ENCODE measurements at places on chromosomes 6 and 20.
A peak's percentile ranks its signal among the peaks of the same experiment; 100 is the strongest.

DNA sequence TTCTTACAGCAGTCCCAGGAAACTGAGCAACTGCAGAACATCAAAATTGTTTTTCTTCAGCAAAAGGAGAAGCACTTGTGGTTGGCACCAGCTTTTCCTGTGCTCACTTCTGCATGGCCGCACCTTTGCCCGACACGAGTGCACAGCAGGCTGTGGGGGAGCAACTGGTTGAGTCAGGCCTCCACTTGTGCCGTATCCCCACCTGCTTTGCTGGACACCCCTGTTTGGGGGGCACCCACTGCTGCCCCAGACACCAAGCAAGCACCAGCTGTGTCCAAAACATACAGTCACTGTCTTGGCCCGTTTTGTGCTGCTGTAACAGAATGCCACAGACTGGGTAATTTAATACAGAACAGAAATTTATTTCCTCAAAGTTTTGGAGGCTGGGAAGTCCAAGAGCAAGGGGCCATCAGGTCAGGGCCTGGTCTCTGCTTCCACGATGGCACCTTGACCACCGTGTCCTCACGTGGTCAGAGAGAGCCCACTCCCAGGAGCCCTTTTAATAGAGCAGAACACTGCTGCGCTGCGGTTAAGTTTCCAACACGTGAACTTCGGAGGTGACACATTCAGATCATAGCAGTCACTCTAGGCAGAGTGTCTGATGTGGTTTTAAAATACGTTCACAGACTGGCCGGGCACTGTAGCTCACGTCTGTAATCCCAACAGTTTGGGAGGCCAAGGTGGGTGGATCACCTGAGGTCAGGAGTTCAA is 8.7 kb upstream of the GMEB2 start:
- peak; percentile 74 for DNase-seq

DNA sequence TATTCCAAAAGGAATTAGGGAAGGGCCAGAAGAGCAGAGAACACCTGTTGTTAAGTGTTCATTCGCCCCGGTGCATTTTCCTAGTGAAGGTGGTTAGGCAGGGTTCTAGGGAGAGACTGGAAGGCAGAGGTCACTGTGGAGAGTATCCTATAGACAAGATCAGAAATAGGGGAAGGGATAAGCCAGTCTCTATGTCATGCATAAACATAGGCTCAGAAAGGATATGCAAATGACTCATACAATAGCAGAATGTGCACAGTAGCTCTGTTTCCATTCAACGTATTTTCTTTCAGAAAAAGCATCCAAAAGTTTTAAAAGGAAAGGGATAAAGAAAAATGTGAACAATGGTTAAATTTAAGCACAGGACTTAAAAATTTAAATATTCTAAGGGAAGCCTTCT is 47.4 kb downstream of the BMP6 start:
- DNase-seq: no peak

DNA sequence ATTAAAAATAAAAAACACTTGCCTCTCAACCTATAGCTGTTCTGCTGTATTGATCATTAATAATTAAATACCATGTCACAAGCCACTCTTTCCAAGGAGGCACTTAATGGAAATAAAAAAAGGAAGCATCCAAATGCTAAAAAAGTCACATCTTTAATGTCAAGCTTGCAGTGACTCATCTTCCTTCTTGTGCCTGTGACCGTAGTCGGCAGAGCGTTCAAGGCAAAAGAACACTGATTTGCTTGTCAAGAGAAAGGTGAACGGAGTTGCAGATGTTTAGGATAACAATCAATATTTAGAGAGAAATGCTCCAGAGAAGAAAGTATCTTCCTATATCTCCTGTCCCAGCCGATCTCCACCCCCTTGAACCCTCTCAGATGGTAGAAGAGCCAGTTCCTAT is 341.0 kb upstream of the OPRM1 start:
- no peak for DNase-seq

DNA sequence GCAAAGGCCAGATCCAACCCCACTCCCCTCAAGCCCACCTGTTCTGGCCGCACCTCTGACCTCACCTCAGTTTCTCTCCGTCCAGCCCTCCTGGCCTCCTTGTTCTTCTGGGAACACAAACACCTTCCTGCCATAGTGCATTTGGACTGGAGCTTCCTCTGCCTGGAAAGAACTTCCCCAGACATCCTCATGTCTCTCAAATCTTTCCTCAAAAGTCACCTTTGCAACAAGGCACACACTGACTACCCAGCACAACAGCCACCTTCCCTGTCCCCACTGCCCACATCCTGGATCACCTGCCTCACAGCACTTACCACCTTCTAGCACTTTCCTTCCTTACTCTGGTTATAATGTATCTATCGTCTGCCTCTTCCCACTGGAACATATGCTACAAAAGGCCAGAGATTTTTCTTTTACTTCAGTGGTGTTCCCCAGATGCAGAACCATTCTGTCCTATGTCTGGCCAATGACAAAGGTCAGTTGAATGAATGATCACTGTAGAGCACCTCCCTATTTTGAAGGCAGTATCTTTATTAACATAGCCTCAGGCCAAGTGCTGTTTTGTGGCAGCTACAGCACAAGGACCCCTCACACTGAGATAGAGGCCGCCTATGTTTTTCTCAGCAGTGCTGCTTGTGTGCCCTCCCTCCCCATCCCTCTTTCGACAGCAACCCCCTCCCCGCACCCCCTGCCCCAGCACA is 4.1 kb downstream of the HLA-B start:
- no peak for DNase-seq

GRCh38 chr6:34630040-34630439 is 66.5 kb downstream of the ILRUN start:
- DNase-seq: no peak

DNA sequence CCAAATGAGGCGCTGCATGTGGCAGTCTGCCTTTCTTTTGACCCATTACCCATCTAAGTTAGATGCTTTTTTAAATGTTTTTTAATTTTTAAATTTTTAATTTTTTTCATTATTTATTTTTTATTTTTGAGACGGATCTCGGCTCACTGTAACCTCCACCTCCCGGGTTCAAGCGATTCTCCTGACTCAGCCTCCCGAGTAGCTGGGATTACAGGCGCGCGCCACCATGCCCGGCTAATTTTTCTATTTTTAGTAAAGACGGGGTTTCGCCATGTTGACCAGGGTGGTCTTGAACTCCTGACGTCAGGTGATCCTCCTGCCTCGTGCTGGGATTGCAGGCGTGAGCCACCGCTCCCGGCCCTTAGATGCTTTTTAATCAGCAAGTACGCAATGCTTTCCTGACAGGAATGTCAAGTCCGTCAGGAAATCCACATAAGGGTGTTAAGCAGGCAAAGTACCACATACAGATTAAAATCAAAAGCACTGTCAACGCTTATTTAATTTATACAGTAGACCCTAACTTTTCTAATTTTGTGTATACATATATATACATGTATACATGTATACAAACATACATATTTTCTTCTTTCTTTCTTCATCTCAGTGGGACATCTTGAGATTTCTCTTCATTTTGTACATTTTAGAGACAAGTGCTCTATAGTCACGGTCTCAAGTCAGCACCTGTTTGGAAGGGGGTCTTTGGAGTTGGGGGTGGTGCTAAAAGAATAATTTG is 995 bp upstream of the GSTA4 start:
- DNase-seq: peak; percentile 11

- DNase-seq: no peak
Observed at GRCh38 chr6:156416391-156416790, 360.8 kb upstream of the ARID1B start.

Data from effector CD4-positive, alpha-beta T cell (primary cell).